ENCODE measurements at places on chromosomes 13 and 19.

DNA sequence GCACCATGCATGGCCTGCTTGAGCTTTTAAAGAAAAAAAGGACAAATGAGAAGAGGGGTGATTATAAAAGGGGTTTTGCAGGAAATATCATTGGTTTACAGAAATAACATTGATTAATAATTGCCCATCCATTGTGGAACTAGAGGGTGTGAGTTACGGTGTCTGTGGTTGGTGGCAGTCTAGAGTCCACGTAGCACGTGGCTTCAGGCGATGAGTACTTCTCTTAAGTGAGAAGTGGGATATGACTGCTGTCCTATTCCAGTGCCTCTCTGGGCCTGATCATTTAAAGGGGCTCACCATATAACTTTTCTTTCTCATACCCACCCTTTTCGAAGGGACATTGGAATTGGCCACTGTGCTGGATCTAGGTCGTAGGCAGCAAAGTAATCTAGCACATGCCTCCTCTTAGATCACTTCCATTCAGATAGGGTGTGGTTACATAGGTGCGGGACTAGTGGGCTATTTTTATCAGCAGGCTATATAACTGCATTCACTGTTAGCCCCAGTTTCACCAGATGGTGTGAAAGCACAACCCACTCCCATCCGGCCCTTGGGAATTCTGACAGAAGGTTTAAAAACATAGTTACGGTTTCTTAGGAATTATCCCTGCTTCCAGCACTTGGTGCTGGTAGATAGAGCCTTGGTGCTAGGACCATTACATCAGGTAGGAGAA is 19.9 kb downstream of the PPP5C start:
- DNase-seq, result no peak

DNA sequence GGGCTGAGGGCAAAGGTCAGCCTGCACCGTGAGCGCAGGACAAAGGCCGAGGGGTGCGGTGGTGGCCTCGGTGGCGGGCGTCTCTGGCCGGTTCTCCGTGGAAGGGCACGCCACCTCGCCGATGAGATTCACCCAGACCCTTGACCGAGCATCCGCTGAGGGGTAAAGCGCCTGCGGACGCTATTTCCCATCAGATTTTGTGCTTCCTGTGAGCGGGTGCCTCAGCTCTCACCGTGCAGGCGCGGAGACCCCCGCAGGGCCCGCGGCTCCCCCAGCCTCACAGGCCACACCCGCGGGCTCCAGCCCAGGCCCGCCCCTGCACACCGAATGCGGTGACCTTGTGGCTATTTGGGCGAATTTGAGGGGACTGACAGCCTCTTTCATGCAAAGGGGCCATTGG is 348.0 kb downstream of the TEX29 start:
- no peak for DNase-seq

GRCh38 chr13:57582032-57582431 is 49.5 kb upstream of the PCDH17 start:
- no peak for DNase-seq

DNA sequence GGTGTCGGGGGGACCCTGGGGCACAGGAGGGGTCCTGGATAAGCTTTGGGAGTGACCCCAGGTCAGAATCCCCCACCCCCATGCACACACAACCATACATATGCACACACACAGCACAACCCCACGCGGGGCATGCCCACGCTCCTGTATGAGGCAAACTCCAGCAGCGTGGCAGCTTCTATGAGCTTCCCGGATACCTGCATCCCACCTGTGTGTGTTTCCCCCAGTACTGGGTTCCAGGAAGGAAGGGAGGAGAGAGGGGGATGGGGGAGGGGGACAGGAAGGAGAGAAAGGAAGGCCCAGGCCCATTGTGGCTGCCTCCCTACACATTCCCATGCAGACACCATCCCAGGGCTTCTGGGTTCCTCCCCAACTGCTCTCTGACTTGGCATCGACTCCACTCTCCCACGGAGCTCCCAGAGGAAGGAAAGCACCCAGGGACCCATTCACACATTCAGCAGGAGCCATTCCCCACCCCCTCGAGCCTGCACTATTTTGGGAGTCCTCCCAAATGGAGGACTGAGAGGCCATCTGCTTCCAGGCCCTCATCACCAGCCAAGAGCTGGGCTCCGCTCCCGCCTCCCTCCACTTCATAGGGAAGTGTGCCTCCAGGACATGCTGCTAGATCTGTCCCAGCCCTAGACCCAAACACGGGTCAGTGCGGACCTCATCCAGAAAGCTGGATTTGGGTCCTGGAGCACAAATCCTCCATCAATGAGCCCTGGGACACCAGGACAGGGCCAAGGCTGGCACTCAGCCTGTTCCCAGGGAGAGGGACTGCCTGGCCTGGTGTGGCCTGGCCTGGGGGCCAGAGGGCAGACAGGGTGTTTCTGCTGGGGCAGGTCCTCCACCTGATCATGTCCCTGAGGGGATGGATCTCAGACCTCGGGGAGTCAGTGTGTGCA is 13.2 kb downstream of the PRR36 start:
- no peak for DNase-seq

DNA sequence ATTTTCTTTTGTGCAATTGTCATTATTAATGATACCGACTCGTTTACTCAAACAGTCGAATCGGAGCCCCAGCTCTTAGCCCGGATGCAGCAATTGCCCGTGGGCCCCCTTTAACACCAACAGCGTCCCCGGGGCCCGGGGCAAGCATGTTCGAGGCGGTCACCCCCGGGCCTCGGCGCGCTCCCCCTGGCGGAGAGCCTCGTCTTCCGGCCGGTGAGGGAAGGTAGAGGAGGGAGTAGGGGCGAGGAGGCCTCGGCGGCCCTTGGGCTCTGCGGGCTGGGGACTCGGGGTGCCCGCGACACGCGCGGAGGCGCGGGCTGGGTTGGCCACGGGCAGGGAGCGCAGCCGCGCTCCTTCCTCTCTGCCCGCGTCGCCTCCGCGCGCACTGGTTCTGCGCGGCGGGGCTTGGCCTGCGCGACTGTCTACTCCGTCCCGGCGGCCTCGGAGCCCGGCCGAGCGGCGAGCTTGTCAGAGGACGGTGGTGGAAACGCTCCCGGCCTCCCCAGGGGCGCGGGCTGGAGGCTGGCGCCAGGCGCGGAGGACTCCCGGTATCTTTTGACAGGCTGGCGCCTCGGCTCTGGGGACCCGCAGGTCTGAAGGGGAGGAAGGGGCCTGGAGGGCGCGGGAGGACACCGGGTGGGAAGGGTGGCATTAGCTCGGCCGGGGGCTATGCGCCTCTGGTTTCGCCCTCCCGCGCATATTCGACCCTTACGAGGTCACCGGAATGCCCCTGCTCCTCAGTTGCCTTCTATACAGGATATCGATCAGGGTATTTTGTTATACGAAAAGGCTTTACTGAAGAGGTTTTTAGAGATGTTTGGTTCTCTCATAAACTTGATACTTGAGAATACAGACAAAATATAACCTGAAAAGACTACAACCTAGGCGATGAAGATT is 1.5 kb downstream of the BIVM start:
- no peak for DNase-seq

DNA sequence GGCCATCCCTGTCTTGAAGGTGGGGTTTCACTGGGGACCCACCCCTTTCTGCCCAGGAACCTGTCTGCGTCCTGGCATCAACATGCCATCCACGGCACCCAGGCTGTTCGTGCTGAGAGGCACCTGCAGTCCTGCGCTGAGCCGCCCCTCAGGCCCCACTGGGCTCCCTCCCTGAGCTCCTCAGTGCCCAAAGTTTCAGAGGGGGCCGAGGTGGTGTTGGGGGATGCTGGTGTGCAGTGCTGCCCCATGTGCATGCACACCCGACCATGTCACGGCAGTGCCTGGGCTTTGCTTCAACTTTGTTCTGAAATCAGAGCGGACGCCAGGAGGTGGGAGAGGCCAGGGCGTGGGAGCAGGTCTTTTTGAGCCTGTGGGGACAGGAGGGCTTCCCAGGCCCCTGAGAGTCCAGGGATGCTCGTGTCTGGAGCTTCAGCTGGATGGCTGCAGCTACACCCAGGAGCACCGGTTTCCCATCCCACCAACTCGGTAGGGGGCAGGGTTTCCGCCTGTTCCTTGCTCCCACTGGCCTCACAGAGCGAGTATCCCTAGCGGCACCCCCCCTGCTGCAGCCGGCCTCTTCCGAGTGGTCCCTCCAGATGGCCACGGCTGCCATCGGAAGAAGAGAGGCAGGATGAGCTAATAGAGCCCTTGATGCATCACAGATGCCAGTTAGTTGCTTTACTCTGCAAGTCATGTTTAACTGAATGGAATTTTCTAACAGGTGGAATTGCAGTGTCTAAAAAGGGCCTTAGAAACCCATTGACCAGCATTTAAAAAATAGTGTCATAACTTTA is 44.0 kb downstream of the WDFY2 start:
- no peak for DNase-seq

- DNase-seq, result no peak
These were observed 22.8 kb upstream of the UPF3A start for GRCh38 chr13:114258589-114258988.

DNA sequence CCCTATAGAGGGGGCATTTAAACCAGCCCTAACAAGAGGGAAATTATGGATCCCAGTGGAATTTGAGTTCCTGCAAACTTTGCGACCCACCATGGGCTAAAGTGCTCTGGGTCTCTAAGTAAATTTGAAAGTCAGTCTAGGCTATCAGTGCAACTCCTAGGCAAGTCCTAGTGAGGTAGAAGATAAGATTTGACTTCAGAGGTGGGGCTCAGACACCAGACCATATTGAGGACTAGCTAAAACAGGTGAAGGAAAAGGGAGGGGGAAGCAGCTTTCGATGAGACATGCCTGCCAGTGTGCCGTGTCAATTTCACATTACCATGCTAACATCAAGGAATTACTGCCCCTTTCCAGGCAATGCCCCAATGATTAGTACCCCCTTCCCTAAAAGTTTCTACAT is 38.4 kb downstream of the CD320 start:
- no peak for DNase-seq

DNA sequence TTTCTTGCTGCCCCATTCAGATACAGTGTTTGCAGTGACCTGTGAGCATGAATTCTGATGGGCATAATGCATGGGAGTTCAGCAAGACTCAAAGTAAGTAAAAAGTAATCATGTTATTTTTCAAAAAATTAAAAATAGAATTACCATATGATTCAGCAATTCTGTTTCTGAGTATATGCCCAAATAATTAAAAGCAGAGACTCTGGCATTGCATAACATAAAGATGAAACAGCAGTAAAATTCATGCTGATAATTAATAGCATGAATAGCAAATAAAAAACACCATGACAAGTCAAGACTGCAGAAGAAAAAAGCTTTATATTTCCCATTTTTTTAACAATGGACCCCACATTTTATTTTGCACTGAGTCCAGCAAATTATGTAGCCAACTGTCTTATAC is 21.3 kb downstream of the RNF6 start:
- DNase-seq, result no peak

DNA sequence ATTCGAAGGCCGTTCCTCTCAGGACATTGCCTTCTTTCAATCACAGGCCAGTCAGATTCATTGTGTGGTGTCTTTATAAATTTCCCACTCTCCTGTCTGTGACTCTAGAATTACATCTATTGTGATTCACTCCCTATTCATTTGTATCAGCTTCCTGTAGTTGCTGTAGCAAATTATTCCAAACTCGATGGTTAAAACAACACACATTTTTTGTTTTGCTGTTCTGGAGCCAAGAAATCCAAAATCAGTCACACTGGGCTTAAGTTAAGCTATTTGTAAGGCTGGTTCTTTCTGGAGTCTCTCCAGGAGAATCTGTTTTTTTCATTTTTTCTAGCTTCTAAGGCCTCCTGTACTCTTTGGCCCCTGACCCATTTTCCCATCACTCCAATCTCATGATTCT is 1487.0 kb upstream of the SLC10A2 start:
- no peak for DNase-seq
